Stimulated activated naive CD8-positive, alpha-beta T cell treated with anti-CD3 and anti-CD28 coated beads, Interleukin-15, amount 100 ng/mL, for 72 hours (primary cell): ENCODE measurements at places on chromosomes 16 and 17.

GRCh38 chr16:69031877-69032301 lies 73.6 kb upstream of the HAS3 start:
- no peak for DNase-seq

GRCh38 chr16:83533193-83533592 lies 274.6 kb upstream of the HSBP1 start:
- DNase-seq: no peak

DNA sequence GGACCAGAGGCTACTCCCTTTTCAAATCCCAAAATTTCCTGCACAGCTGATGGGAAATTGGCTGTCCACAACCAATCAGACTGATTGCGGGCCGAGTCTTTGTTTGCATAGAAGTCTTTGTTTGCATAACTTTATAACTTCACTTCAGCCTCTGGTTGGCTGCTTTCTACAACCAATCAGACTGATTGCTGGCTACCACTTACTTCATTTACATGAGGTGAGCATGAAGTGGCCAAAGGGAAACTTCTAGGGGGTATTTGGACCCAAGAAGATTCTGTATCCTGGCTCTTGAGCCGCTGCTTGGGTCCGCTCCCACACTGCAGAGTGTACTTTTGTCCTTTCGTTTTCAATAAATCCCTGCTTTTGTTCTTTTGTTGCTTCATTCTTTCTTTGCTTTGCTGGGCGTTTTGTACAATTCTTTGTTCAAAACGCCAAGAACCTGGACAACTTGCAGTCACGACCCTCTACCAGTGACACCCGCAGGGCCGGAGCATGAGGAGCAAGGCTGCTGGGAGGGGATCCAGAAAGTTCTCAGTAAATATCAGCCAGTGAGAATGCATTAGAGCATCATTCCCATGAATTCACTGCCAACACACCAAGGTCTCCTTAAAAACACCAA lies 67.5 kb downstream of the IQCK start:
- no peak for DNase-seq

DNA sequence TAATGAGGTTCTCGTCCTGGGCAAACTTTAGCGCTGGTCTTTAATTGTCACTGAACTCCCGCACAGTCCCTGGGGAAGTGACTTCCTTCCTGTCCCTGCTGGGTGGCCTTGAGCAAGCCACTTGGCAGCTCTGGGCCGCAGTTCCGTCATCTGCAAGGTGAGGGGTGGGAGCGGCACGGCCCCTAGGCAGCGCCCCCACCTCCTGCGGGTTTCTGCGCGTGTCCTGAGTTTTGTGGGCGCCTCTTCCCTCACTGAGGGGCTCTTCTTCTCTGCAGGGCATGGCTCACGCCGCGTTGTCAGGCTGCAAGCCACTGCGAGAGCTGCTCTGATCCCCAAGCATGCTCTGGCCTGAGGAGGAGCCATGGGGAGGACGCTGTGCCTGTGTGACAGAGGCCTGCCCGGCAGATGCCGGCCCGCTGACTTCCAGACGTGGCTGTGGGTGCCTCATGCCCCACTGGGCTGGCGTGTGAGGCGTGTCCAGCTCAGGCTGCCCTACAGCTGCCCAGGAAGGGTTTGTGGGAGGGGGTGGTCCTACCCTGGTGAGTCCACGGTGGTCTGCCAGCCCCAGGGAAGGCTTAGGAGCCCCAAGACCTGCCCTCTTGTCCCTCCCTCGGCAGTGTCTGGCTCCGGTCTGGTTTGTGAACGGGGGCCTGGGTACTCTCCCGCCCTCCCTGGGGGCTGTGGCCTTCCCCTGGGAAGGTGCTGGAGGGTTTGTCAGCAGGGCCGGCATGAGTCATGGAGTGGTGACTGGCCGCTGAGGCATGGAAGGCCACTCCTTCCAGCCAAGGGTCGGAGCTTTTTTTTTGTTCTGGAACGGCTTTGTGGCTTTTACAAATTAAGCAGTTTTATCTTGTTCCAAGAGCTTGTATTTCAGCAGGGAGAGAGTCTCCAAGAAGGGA lies 182.0 kb downstream of the SEC14L1 start:
- no peak for DNase-seq

DNA sequence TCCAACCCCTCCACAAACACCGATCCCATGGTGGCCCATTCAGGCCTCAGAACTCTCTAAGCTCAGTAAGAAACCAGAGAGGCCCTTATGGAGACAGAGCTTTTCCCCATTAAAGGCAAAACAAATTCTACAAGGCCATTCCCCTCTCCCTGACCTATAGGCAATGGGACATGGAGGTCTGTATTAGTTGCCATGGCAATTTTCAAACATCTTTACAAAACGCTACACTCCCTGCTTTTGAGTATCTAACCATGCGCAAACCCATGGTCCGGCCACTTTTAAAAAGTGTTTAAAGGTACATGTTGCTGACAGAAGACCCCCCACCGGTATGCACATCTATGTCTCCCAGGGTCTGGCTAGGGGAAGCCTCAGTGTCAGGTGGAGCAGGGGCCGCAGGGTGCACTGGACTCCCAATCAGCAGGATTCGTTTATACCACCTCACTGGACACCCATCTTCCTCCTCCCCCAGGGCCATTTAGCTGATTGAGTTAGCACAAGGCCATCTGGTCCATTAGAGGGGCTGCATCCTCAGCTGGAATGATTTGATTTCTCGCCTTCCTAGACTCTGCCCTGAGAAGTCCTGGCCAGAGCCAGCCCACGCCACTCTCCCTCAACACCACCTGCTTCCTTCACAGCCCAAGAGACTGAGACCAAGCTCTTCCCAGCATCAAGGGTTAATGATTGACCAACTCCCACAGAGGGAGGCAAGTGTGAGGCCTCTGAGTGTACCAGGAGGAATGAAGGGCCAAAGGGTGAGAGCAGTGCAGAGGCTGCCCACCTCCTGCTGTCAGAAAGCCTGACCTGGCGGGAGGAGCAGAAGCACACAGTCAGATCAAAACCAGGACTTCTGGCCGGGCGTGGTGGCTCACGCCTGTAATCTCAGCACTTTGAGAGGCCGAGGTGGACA lies 10.9 kb downstream of the ACLY start:
- no peak for DNase-seq

DNA sequence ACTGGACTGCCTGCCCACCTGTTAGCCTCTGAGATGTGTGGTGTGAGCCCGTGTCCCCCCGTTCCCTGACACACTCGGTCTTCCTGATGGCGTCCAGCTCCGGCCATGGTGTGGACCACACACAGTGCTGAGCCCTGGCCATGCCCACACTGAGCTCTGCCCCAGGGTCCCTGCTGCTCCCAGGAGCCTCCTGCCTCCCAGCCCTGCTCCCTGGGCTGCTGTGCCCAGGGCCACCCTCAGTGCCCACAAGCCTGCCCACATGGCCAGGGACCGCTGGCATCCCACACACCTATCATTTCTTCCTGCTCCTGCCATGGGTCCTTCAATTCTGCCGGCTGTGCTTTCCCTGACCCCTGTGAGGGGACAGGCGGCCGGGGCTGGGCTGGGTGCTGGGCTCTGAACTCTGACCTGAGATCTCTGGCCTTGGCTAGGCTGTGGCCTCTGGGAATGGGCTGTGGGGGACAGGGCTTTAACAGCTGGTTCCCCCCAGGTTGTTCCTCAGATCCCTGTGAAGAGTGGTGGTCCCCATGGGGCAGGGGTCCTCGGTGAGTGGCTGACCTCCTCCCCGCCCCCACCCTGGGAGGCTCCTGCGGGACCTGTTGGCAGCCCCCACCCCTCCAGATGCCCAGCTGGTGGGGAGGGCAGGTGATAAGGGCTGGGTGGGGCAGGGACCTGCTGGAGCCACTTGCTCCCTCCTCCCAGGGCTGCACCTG lies 4.0 kb downstream of the CEMP1 start:
- DNase-seq: no peak

GRCh38 chr16:27211026-27211425 lies 7.7 kb downstream of the KDM8 start:
- no peak for DNase-seq

DNA sequence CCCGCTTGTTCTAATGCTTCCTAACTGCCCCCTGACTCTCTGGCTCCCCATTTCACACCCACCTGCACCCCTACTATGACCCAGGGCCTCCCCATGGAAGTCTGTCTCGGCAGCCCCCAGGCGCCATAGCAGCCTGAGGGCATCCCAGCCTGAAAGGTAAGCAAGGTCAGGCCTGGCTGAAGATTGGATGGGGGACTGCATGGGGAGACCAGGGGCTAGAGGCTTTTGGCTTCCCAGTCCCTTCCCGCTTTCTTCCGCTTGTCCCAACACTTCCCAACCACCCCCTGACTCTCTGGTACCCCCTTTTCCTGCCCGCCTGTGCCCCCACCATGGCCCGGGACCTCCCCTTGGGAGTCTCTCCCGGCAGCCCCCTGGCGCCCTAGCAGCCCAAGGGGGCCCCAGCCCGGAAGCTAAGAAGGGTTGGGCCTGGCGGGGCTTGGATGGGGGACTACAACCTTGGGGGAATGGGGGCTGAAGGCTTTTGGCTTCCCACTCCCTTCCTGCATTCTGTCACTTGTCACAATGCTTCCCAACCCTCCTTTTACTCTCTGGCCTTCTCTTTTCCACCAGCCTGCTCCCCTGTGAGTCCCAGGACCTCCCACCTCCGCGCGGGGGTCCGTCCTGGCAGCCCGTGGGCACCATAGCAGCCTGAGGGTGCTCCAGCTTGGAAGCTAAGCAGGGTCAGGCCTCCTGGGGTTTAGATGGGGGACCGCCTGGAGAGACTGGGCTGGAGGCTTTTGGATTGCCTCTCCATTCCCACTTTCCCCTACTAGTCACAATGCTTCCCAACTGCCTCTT lies 2288.4 kb downstream of the TP53TG3F start:
- no peak for DNase-seq

GRCh38 chr16:65222536-65222935 lies 100.7 kb upstream of the CDH11 start:
- DNase-seq: no peak
